ENCODE measurements at places on chromosomes 7 and 10. TPM values are rescaled to one million over a fixed set of nuclear protein-coding genes. Genes with fewer than 3 reads are reported as not detected.
A peak's percentile ranks its signal among the peaks of the same experiment; 100 is the strongest.

Gene SDHAF3
- 62.1 TPM for total RNA-seq

Gene ARMC3
- not detected for total RNA-seq

Gene OPN1SW
- not detected for total RNA-seq

DNA sequence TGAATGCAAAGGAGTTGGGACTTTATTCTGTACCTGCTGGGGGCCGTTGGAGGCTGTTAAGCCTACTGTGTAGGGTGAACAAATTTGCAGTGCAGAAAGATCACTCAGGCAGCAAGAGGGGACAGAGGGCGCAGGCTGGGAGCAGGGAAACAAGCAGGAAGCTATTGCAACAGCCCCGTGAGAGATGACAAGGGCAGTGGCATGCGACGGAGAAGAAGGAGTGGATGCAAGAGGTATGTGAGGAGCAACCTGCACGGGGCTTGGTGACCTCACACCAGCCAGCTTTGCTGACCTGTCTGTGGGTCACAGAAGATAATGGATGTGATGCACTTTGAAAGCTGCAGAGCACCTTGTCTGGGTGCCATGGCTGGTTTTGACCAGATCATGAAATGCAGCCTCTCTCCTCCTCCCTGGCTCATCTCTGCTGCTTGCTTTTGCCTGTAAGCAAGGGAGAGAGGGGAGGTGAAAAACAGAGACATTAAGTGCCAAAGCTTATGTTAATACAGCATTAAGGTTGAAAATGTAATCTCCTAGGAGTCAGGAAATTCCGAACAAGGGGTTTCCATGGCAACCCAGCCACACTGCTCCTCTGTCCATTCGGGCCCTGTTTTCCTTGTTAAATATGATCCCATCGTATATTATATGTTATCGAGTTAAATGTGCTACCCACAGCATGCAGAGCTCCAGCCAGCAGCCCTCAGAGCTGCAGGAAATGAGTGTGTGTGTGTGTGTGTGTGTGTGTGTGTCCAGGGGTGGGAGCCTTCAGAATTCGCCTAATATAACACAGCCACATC, 314.3 kb upstream of the ZMIZ1 start:
- peak; percentile 67 for DNase-seq

- DNase-seq = peak; percentile 56
Measured at GRCh38 chr10:66180581-66181318, 745.1 kb upstream of the LRRTM3 start.

DNA sequence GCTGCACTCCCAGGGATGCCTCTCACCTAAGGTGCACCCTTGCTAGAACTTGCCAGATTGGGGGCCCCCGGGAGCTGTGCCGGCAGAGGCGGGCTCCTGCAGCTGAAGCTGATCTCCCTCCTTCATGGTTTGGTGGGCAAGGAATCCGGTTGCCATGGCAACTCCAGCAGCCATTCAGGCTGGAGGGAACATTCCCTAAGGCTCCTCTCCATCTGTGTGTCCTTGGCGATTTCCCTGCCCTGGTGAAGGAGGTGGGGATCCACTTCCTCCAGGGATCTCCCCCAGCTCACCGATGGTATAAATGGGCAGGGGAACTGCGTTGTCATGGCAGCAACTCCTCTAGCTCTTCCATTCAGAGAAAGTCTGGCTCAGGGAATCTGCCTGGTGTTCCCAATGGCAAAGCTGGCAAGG, 49.6 kb upstream of the GPR158 start:
- DNase-seq = no peak

DNA sequence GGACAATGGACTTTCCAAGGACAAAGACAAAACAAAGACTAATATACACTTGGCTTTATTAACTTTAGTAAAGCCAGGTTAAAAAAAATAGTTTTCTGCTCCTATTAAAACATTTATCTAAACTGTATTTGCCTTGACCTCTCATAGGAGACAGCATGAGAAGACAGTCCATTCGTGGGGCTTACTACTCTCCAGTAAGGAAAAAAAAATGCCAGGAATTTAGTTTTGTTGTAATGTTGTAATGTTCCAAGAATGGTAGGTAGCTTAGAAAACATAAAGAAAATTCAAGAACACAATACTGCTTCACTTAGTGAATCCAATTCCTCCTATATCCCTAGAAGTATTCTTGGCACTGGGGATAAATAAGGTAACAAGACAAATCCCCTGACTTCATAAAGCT, 81.7 kb downstream of the KMT2C start:
- DNase-seq = no peak

GRCh38 chr10:11114269-11114668, 96.6 kb downstream of the CELF2 start:
- no peak for DNase-seq

- peak; percentile 59 for DNase-seq
Measured at GRCh38 chr10:100744987-100745881, at the start of gene PAX2. TSS of gene PAX2 (plus strand) at chr10:100745582. CDS start at chr10:100746261, 679 bp downstream.

DNA sequence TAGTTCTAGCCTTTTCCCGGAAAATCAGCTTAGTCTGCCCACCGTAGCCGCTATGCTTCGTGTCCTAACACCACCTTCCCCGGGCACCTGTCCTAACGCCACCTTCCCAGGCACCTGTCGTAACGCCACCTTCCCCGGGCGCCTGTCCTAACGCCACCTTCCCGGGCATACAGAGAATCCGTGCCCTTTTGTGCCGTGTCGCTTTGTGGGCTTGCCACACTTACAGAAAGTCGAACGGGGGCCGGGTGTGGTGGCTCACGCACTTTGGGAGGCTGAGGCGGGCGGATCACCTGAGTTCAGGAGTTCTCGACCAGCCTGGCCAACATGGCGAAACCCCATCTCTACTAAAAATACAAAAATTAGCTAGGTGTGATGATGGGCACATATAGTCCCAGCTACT, 73.6 kb upstream of the DNAJB6 start:
- no peak for DNase-seq

DNA sequence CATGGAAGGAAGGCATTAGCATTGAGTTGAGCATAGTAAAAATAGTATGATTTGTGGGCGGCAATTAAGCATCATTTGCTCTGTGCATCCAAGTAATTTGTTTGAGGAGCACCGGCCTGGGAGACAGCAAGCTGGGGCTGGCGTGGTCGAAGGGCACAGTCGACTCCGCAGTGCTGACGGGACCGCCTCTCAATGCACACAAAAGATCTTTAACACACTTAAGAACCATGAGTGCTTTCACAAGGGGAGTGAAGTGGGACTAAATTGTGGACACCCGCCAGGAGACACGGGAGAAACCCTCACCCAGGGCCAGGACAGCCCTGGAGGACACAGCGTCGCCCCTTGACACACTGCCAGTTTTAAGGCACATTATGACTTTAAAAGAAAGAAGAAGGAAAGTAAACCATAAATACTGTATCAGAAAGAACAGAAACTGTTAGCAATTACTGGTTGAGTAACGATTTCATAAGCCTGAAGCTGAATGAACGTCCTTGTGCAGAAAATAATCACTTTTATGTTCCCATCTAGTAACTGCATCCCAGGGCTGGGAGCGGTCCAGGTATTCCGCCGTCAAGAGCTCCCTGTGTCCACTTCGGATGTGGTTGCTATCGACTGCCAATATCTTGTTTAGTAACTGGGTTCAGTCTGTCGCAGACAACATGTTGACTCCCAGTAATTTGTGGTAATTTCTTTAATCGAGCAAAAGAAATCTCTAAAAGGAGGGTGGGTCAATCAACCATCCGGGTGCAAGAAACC, 102.1 kb downstream of the EBF3 start:
- no peak for DNase-seq
